Ovary (tissue), 10 donors: ENCODE measurements at places on chromosomes 5 and 9.

GRCh38 chr5:40674661-40675235, 5.0 kb upstream of the PTGER4 start:
- no peaks in the 10 kb centered on the region for H3K36me3 ChIP-seq
- DNase-seq, result no peak
- no peak overlapping the region for H3K4me3 ChIP-seq
- no peaks in the 10 kb centered on the region for H3K4me1 ChIP-seq
- no peak overlapping the region for H3K27ac ChIP-seq

DNA sequence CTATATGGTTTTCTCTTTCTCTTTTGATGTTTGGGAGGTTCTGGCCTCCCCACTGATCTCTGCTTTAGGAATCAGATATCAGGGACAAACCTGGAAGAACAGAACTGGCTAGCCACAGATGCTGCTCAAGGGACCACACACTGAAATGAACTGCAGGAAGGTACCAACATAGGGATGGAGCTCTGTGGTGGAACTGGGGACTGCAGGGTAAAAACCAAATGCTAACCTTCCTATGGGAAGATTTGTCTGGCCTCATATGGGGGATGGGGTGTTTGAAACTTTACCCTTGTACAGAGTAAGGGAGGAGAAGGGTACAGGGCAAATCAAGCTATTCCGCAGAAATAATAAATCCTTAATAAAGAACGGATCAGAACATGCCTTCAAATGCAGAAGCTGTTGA, 49.4 kb downstream of the ELOVL7 start:
- H3K27ac ChIP-seq, result no peak overlapping the region
- H3K36me3 ChIP-seq, result no peaks in the 10 kb centered on the region
- DNase-seq, result no peak
- no peak overlapping the region for H3K4me3 ChIP-seq
- no peaks in the 10 kb centered on the region for H3K27me3 ChIP-seq
- H3K4me1 ChIP-seq, result no peaks in the 10 kb centered on the region

- no peak for DNase-seq
- H3K27me3 ChIP-seq, result no peaks in the 10 kb centered on the region
- H3K4me3 ChIP-seq, result peak overlapping the region; percentile 62
- H3K27ac ChIP-seq, result no peak overlapping the region
- no peaks in the 10 kb centered on the region for H3K36me3 ChIP-seq
- peaks cover 18% of the 10 kb centered on the region for H3K4me1 ChIP-seq
These were observed 640 bp upstream of the DPM2 start for GRCh38 chr9:127938298-127938690.

- H3K4me3 ChIP-seq, result no peak overlapping the region
- no peaks in the 10 kb centered on the region for H3K4me1 ChIP-seq
- no peaks in the 10 kb centered on the region for H3K36me3 ChIP-seq
- H3K27me3 ChIP-seq, result no peaks in the 10 kb centered on the region
These were observed 194.0 kb downstream of the FER start for GRCh38 chr5:108941746-108942145.

DNA sequence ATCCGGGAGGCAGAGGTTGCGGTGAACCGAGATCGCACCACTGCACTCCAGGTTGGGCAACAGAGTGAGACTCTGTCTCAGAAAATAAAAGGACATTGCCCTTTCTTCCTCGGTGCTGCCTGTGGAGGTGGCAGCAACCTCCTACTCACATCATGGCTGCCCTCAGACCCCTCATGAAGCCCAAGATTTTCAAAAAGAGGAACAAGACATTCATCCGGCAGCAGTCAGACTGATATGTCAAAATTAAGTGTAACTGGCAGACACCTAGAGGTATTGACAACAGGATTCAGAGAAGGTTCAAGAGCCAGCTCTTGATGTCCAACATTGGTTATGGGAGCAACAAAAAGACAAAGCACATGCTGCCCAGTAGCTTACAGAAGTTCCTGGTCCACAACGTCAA, 12.6 kb upstream of the PAX5 start:
- DNase-seq, result no peak

- peaks cover 1% of the 10 kb centered on the region for H3K4me1 ChIP-seq
- no peaks in the 10 kb centered on the region for H3K36me3 ChIP-seq
- H3K27me3 ChIP-seq, result no peaks in the 10 kb centered on the region
These were observed 258.0 kb downstream of the EBF1 start for GRCh38 chr5:158841481-158842276.

DNA sequence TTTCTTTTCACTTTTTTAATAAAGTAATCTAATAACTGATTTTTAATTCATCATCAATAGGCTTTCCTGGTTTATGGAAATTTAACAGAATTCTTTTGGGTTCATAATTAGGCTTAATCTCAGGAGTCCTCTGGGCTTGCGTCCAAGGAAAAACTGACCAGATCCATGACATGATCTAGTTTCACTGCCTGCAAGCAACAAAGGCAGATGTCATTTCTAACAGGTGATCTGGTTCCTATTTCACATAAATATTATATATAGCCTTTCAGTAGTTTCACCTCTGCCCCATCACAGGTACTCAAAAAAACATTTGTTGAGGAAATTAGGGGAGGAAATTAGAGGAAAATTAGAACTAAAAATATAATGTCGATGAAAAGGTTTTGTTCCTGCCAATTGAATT, 126.4 kb downstream of the FBXL17 start:
- no peaks in the 10 kb centered on the region for H3K4me1 ChIP-seq
- no peak for DNase-seq
- no peaks in the 10 kb centered on the region for H3K27me3 ChIP-seq
- no peak overlapping the region for H3K27ac ChIP-seq
- H3K4me3 ChIP-seq, result no peak overlapping the region
- H3K36me3 ChIP-seq, result no peaks in the 10 kb centered on the region
